ENCODE measurements at places on chromosomes 2 and 18.

DNA sequence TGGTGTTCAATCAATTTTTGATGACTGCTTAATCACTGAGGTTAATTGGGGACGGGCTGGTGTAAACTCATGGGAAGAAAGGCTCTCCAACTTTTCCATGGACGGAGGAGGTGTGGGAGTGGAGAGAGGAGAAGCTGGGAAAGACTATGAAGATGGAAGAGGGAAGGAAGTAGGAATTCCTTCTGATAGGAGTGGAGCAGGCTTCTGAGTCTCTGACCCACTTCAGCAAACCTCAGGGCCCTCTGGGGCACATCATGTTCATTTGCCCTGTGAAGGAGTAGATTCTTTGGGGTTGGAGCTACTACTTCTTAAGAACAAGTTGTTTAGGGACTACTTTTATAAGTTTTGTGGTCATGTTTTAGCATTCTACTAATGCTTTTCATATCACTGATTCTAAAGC is 87.0 kb upstream of the MAP4K3 start:
- DNase-seq = no peak

DNA sequence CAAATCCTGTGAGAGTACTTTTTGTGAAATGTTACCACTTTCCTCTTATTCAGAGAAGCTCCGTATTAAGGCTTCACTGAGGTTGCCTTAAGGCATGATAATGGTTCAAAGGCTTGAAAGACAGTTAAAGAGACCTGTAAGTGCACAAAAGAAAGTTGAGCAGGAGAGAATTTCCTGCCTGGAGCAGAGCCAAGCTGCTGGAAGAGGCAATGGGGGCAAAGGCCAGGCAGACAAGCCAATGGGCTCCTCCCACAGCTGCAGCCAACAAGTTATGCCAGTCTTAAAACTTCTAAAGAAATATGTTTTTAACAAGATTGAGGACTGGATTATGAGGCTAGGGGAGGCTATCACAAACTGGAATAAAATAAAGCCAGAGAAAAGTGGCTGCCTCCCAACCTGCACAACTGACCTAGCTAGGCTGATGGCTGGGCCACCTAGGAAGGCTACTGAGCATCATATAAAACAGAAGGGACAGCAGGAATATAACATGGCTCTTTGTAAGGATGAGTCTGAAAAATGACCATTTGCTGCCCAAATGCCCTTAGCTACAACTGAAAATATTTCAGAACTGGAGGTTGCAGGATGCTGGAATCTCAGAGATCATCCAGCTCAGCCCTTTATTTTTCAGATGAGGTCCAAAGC is 2.1 kb downstream of the IL1B start:
- DNase-seq = no peak

- DNase-seq = no peak
Observed at GRCh38 chr2:99936065-99936464, 206.3 kb downstream of the AFF3 start.

GRCh38 chr2:168462543-168463045 is 6.5 kb downstream of the CERS6 start:
- no peak for DNase-seq

GRCh38 chr2:64858541-64859311 is 130.5 kb upstream of the SLC1A4 start:
- no peak for DNase-seq

DNA sequence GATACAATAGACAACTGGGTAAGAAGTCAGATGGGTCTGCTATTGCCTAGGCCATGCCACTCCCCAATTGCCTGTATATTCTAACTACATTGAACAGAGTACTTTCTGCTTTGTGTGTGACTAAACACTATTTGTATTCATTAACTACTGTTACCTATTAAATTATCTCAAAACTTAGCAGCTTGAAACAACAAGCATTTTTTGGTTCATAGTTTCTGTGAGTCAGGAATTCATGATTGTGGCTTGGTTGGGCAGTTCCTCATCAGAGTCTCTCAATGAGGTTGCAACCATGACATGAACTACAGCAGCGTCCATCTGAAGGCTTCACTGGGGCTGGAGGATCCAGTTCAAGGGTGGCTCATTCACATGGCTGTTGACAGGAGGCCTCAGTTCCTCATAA is 205.7 kb downstream of the EN1 start:
- DNase-seq = no peak

DNA sequence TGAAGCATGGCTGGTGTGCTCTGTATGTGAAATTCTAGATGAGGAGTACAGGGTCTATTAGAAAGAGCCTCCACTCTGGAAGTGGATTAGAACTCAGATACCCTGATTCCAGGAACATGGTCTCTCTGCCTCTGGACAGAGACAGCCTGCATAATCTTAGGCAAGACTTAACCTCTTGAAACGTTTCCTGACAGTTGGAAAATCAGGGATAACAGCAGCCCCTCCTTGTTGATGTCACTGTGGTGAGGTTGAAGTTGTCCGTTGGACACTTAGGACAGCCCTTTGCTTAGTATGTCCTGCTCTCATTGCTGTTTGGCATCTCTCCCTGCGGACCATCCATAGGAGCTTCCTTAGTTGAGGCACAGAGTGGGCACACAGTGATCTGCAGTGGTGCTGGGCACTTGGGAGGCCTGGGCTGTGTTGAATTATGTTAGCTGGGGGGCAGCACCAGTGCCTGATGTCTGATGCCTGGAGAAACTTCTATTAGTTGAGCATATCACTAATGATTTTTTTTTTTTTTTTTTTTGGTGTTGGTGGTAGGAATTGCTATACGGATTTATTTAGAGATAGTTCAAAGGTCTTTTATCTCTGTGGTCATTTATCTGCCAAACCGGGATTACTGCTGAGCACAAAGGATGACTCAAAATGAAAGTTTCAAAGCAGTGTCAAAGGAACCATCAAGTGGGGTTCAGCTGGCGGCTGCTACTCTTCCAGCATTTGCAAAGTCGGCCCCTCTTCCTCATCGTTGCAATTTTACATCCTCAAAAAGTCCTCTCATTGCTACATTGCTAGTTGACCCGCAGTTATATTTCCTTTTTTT is 28.8 kb downstream of the SETBP1 start:
- DNase-seq = no peak

GRCh38 chr2:26957534-26957933 is 12.9 kb upstream of the MAPRE3 start:
- DNase-seq = no peak

GRCh38 chr2:217125014-217125413 is 265.1 kb upstream of the TNP1 start:
- DNase-seq = no peak

GRCh38 chr2:230866756-230867523 is 2.2 kb downstream of the ITM2C start:
- DNase-seq = no peak

GRCh38 chr2:64999754-65000153 is 10.6 kb downstream of the SLC1A4 start:
- DNase-seq = no peak

DNA sequence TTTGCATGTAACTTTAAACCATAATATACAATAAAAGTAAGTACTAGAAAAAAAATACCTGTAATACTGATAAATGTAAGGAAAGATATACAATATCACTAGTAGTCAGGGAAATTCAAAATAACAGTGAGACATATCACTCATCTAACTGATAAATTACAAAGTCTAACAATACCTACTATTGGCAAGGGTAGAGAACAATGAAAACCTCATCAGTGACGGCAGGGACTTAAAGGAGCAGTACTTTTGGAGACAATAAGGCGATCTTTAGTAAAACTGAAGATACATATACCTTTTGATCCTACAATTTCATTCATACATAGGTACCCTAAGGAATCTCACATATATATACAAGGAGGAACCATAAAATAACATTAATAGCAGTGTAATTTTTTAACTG is 24.9 kb downstream of the C2orf76 start:
- DNase-seq = no peak

DNA sequence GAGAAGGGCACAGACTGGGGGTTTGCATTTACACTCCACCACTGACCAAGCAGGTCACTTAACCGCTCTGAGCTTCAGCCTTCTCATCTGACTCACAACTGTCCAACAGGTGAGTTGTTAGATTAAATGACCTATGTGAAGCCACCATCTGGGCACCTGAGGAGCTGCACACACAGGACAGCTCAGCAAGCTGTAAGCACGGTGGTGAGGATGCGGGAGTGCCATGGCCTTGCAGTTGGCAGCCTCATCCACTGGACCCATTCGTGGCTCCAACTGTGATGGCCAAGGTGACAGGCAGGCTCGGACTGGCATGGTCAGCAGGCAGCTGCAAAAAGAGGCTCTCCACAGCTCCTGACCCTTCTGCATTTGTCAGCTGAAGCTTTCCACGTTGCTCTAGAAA is 23.3 kb upstream of the AMMECR1L start:
- DNase-seq = no peak

DNA sequence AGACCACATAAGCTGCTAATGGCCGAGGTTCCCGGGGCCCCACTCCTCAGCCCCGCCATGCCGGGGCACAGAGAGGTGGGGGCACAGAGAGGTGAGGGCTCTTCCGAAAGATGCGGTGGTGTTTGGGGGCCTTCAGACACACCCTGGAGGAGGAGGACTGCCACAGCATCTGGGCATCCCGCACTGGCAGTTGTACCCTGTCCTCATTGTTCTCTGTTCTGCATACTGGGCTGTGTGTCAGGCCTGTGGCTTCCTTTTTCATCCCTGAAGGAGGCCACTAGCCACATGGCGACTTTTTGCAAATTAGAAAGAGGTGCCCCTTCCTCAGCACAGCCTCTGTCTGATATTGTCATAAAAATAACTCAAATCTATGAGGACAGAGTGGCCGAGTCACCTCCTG is 150.1 kb downstream of the CTIF start:
- peak; percentile 29 for DNase-seq

- DNase-seq = no peak
Observed at GRCh38 chr2:71784734-71785511, 331.6 kb downstream of the DYSF start.

DNA sequence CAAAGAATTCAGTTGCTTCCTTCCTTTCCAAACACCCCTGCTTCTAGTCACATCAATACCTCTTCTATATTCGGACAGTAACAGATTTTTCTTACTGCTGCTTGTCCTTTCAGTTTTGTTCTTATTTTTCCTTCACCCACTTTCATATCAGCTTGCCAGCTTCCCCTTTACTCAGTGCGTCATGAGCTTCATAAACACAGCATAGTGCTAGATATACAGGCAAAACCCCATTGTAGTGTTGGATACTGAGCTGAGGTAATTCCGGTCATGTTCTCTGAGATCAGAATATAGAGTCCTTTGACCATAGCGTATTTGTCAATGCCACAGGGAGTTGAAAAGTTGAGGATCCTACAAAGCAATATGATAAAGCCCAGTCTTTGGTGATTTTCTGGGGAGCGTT is 2.4 kb downstream of the FARP2 start:
- DNase-seq = no peak

DNA sequence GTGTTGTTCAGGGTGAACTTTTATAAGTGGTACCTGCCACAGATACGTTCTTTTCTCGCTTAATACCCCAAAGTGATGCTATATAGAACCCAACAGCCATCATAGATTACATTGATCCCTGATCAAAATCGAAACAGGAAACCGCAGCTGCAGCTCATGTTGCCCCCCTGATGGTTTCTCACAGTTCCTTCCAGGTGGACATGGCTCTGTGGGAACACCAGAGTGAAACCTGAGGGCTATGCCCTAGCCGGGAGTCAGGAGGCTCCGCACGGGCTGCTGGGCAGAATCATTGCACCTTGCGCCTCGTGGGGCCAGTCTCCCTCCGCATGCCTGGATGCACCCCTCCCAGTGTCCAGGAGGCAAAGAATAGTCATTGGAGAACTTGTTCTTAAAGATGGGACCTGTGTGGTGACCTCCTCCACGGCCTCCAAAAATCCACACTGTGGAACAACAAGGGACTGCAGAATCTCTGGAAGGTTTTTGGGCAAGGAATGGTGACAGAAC is 61.8 kb downstream of the CRACDL start:
- DNase-seq = no peak

GRCh38 chr2:179528576-179529069 is 264.0 kb upstream of the SESTD1 start:
- no peak for DNase-seq

- DNase-seq = no peak
Observed at GRCh38 chr18:39846265-39846664, 2108.8 kb upstream of the PIK3C3 start.

GRCh38 chr2:22626621-22627020 is 758.4 kb upstream of the KLHL29 start:
- DNase-seq = no peak

- no peak for DNase-seq
Observed at GRCh38 chr2:219542931-219543595, 546 bp downstream of the CHPF start.

DNA sequence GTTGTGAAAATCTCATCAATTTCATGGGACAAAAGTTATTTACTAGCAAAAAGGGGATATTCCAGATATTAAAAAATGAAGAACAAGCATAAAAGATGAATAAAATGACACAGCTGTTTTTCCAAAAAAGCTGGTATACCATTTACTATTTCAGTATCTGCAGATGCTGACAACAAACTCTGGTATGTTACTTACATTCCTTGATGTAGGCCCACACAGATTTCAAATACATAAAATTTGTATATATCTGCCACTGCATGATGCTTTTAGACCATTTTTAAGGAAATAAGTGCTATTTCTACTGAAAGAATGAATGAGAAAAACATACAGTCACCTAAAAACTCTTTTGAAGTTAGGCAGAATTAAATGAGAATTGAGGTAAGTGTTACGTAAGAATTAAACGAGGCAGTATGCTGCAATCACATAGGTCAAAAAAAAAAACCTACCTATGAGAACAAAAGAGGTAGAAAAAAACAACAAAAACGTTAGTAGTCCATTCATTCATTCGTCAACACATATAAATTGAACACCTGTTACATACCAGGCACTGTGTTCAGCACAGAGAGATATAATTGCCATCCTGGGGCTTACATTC is 32.5 kb downstream of the ARL5A start:
- DNase-seq = no peak

- no peak for DNase-seq
Observed at GRCh38 chr18:47950511-47950910, 20.1 kb upstream of the SMAD2 start.

DNA sequence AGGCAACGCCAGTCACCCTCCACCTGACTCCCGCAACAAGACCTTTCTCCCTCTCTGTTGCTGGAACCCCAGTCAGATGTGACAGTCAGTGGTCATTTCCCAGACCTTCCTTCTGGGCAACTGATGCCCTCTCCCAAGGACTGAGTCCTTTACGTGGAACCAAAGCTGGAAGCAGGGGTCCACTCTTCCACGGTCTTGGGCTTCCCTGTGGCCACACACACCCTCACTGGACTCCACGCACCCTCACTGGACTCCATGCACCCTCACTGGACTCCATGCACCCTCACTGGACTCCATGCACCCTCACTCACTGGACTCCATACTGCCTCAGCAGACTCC is 7.1 kb downstream of the PTMA start:
- DNase-seq = no peak

DNA sequence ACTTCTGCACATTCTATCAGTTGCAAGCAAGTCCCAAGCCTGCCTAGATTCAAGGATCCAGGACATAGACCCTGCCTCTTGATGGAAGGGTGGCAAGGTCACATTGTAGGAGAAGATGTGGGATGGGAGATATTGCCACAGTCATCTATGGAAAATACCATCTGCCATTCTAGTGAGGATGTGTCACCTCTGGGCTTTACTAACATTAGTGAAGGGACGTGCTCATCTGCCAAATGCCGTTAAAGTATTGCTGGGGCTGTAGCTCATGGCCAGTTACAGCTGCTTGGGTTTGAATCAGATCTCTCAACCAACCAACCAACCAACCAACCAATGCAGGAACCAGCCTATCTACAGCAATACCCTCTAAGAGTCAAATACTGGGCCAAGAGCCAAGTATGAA is 49.0 kb downstream of the E2F6 start:
- DNase-seq = no peak
